Fibroblast of skin of back (primary cell): ENCODE measurements at places on chromosomes 1 and 21.

DNA sequence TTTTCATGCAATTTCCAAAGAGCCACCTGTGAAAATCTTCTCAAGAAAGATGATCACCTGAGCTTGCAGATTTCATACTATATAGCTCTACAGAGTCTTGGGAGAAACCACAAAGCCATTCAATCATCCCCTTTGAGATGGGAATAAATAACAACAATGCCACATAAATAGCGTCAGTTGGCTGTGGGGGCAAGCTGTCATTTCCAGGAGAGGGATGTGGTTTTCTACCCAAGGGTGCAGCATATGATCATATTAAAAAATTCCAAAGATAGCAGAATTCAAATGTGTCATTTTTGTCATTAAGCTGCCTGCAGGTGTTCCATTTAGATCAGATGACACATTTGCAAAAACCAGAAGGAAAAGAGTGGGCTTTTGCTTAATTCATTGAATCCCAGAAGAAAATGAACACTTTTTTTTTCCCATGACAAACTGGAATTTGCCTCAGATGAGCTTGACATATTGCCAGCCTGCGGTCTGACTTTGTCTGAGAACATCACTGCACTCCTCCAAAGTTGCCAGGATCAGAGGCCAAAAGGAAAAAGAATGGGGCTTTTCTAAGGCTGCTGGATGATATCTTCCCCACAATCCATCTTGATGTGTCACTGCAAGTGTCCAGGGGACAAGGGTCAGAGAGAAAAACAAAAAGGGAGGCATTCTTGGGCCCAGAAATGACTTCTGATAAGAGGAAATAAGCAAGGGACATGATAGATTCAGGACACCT lies 314.1 kb upstream of the USP25 start:
- DNase-seq: peak; percentile 0

GRCh38 chr21:38760017-38760761 lies 45.5 kb upstream of the ETS2 start:
- DNase-seq: no peak

DNA sequence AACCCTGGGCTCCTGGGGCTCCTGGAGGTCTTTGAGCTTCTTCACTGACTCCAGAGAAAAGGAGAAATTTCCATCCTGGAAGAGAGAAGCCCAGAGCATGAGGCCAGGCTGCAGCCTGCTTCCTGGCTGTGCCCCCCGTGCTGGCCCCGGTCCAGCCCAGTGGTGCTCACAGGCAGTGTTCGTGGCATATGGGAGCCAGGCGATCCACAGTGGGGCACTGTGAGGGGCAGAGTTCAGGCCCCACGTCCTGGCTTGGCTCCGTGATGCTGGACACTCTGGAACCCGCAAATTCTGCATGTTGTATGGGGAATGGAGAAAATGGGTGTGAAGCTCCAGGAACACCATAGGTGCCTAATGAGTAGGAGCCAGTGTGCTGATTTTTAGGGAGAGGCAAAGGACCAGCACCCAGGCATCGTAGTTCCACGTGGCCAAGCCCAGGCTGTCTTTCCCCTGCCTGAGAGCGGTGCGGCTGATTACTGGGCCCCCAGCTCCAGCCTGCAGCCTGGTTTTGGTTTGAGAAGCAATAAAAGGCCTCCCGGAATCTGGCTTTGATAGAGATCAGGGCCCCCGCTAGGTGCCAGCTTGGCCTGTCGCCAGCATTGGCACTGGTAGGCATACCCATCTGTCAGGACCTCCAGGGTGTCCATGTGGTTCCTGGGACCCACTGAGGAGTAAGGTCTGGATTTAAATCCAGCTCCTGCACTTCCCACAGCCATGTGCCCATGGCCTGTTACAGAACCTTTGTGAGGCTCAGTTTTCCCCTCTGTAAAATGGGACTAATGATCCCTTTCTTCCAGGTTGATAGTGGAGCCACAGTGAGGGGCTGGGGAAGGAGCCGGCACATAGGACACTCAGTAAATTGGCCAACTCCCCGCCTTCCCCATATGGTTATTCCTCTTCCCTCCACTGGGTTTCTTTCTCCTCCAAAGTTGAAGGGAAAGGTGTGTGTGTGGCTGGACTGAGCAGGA lies 725 bp downstream of the GUCA2A start:
- DNase-seq: no peak

- DNase-seq: no peak
Observed at GRCh38 chr1:38569932-38570656, 289.5 kb downstream of the RRAGC start.

- DNase-seq: no peak
Observed at GRCh38 chr1:109185990-109186732, 27.6 kb upstream of the SARS1 start.

- DNase-seq: no peak
Observed at GRCh38 chr1:166090244-166090643, 76.6 kb downstream of the FAM78B start.

GRCh38 chr1:203090421-203091198 lies 4.8 kb upstream of the MYOG start:
- no peak for DNase-seq

DNA sequence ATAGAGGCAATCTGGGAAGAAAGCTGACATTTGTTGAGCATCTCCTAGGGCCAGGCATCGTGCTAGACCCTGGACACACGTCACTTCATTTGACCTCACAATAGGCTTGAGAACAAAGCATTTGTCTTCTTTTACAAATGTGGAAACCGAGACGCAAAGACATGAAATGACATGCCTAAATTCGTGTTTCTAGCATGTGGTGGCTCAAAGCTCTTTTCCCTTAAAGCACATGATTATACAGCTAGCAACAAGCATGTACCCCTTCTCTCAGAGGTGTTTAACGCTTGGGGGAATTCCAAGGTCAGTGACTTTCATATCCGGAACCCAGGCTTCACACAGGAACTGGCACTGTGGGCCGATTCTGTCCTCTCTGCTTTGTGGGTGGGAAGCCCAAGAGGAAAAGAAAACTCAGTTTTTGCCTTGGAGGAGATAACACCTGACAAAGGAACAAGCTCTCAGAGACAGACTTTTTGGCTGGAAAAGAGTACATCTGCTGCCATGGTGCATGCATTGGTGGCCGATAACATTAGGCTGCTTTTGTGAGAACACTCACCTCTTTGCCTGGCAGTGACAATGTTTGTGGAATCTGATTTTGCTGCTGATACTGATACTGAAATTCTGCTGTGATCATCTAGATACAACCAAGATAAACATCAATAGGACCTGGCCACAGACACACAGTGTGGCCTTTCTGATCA lies 15.4 kb upstream of the CD2 start:
- no peak for DNase-seq

DNA sequence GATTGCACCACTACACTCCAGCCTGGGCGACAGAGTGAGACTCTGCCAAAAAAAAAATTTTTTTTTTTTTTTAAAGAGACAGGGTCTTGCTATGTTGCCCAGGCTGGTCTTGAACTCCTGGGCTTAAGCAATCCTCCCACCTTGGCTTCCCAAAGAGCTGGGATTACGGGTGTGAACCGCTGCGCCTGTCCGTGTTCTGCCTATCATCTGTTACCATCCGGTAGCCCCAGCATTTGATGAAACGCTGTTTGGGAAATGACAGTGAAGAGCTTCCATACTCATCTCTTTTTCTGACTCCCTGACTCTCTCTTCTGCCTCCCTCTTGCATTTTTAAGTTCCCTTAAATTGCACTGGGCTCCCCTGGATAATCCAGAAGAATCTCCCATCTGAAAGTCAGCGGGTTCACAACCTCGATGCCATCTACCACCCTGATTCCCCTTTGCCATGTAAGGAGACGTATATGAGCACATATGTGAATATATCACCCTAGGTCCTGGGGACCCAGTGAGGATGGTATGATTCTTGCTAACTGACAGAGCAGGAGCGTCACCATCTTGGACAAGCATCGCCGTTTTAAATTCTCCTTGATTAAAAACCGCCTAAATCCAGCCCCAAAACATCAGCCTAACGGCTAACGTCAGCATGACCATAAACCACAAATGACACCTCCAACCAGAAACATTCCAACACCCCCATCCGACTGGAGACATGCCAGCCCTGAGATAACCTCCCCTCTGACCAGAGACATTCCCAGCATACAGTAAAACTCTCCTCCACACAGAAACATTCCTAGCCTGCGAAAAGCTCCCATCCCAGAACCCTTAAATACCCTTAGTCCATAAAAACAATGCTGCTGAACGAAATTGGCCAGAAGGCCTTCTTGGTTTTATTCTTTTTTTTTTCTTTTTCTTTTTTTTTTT lies 12.4 kb downstream of the TNFRSF8 start:
- DNase-seq: peak; percentile 73

GRCh38 chr1:162013289-162013688 lies 10.4 kb downstream of the OLFML2B start:
- no peak for DNase-seq

DNA sequence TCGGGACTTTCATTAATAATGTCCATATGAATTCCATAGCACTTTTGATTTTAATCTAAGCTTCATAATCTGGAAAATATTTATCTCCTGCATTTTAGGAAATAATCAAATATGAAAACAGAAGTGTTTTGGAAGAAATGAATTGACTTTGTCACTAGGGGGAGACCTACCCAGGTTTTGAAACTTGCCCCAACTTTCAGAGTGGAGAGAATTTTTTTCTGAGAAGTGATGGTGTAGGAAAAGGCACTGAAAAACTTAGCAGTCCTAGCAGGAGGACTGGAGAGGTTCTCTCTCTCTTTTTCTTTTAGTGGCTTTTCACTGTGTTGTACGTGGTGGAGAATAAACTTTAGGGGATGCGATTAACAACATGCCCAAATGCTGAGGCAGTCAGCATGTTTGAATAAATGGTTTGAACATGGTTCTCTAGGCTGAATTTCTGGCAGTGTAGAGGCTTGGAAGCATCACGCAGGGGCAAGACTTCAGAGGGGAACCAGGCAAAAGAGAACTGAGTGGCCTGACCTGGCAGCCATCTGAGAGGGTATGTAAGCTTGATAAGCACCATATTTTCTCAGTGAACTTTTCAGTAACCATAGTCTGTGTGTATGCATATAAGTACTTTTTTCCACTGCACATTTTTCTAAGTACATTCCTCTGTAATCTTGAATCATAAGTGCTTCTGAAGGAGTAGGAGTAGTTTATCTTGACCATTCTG lies 68.3 kb upstream of the NEK7 start:
- DNase-seq: peak; percentile 75

DNA sequence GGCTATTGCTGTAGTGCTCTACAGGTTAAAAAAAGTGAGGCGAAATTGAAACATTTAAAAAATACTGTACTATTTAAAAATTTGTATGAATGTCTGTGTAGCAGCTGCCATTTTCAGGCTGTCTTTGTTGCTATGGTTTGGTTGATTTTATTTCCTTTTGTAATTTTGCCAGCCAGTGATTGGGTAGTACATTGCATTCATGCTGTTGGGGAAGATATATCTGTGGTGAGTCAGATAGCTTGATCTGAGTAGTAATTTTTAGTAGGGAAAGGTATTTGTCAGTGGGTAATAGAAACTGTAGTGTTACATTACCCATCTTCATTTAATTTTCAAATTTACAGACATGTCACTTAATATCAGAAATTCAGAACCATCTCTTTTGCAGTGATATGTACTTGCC lies 15.0 kb downstream of the NFIA start:
- DNase-seq: peak; percentile 73

DNA sequence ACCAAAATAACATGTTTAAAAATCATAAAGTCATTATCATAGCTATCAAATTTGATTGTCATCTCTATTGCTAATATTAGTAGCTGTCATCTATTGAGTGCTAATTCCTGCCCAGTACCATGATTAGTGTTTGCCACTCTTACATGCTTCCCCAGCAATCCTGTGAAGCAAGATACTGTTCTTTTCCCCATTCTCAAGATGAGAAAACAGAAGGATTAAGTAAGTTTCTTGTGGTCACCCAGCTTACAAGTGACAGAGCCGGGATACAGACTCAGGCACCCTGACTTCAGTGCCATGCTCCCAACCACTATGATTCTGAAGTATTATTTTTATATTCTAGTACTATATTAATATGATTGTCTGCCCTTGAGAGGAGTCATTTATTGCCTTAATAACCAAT lies 36.5 kb downstream of the LRRC8C start:
- no peak for DNase-seq

DNA sequence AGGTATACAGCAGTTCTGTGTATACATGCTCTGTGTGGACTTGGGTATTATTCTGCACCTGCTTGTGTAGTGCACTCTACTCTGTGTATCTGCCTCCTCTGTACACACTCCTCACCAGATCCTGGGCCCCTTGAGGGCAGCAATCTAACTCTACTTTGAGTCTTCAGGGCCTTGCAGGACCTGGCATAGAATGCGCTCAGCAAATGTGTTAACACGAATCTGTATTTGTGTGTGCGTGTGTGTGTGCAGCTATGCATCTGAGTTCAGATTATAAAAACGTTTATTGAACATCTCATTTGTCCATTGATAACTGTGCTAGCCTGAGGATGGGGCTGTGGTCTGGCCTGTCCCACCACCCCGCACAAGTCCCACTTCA lies 3.9 kb upstream of the MEF2D start:
- no peak for DNase-seq

DNA sequence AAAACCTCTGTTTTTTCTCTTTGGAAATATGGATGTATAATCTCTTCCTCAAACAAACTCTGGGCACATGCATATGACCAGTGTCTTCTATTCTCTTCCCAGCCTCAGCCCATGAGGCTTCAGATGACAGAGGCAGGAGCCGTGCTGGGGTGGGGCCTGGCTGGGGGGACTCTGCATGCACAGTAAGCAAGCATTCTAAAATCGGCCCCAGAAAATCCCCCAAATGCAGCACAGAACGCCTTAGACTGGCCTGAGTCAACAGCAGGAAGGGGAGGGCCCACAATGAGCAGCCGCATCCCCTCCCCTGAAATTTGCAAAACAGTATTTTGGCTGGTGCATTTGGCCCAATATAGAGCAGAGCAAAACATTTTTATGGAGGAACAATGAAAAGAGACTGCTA lies 47.8 kb downstream of the ITPKB start:
- DNase-seq: no peak

DNA sequence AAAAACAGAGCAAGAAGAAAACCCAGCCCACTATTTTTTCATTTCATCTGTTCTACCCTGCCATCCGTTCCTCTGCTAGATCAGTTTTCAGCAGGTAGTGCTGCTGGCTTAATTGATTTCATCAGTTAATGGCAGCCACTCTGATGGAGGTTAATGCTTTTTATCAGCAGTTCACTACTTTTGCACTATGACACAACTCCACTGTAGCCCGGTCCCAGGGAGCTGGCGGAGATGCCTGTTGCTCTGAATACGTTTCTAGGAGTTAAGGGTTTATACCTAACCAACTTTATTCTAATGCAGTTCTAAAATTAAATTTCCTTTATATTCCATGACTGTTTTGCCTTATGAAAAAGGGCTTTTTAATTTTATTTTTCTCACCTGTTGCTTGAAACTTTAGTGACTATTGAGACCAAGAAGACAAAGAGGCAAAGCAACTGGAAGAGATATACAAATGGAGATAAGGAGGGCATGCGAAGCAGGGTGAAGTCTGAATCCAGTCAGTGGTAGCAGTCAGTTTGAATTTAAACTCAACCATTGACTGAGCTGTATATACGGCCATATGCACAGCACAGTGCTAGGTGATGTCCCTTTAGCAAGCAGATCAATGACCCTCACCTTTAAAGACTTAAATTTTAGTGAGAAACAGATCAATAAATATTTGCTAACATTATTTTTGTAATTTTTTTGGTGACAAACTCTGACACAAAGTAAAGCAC lies 477.9 kb downstream of the LMO4 start:
- no peak for DNase-seq
